ENCODE measurements at places on chromosomes 2 and 18. TPM values are rescaled to one million over a fixed set of nuclear protein-coding genes. Genes with fewer than 3 reads are reported as not detected.

IL1RL1 gene
- total RNA-seq, result 3.5 TPM

MOCOS gene
- total RNA-seq, result 0.91 TPM

CTLA4 gene
- not detected for total RNA-seq

CCDC195 gene
- not detected for total RNA-seq

DNA sequence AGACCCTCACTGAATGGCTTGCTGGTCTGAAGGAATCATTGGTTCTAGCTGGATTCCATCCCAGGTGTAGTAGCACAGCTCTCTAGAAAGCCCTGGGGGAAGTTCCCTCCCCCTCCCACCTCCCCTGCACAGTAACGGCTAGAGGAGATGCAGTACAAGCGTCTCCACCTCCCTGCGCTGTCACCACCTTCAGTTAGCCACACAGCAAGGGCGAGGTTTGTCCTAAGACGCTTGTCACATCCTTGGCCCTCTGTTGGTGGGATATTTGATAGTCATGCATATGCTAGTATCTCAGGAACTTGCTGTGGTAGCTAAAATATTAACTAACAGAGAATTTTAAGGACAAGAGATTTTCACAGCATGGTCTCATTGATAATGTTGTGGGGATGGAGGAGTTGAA lies 19.4 kb downstream of the TRAPPC12 start:
- no peaks in the 10 kb centered on the region for H3K36me3 ChIP-seq
- no peak for DNase-seq
- no peaks in the 10 kb centered on the region for H3K27me3 ChIP-seq
- H3K4me1 ChIP-seq, result peaks cover 7% of the 10 kb centered on the region
- no peak overlapping the region for H3K27ac ChIP-seq
- H3K4me3 ChIP-seq, result no peak overlapping the region

DNA sequence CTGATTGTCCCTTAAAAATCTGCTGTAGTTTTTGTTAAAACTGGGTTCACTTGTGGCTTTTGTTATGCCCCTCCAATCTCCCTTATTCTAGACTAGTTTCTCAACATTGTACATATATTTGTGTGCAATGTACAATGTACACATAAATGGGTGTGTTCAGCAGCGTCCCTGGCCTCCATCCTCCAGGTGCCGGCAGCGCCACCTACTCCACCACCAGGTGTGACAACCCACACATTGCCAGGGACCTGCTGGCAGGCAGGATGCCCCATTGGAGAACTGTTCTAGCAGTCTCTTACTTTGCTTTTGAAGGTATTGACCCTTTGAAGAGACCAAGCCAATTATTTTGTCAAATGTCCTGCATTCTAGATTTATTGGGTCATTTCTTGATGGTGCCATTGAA lies 75.4 kb downstream of the SH3RF3 start:
- peaks cover 25% of the 10 kb centered on the region for H3K4me1 ChIP-seq
- H3K4me3 ChIP-seq, result no peak overlapping the region
- H3K27ac ChIP-seq, result no peak overlapping the region
- no peaks in the 10 kb centered on the region for H3K27me3 ChIP-seq

GRCh38 chr18:67142604-67143003 lies 373.9 kb downstream of the DSEL start:
- H3K4me3 ChIP-seq, result no peak overlapping the region
- no peak overlapping the region for H3K27ac ChIP-seq
- no peaks in the 10 kb centered on the region for H3K27me3 ChIP-seq
- no peaks in the 10 kb centered on the region for H3K36me3 ChIP-seq
- no peak for DNase-seq

DNA sequence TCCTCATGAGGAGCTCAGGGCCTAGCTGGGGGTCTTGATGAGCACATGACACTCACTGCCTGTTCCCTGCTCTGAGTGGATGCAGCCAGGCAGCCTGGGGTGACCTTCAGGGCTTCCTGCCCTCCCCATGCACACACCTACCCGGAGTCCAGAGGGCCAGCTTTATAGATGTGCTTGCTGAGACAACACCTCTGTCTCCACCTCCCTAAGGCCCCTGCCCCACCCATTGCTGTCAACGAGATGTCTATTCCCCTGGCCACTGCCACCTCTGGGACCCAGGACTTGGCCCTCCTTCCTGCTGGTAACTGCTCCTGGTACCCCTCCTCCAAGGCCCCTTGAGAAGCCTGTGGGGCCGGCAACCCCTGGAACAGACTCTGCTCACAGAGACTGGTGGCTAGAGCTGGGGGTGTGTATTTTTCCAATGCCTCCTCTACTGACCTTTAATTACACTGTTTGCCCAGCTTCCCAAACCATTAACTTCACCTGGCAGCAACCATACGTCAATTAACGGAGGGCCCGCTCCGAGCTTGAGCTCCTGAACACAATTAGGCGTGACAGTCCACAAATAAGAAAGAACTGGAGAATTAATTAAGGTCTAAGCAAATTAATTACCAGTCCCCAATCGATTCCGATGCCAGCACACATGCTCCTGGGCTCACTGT lies 66.3 kb downstream of the EMX1 start:
- peaks cover 42% of the 10 kb centered on the region for H3K4me1 ChIP-seq
- H3K4me3 ChIP-seq, result no peak overlapping the region
- peak; percentile 46 for DNase-seq
- H3K27ac ChIP-seq, result peak overlapping the region; percentile 61
- no peaks in the 10 kb centered on the region for H3K27me3 ChIP-seq
- peaks cover 24% of the 10 kb centered on the region for H3K36me3 ChIP-seq

DNA sequence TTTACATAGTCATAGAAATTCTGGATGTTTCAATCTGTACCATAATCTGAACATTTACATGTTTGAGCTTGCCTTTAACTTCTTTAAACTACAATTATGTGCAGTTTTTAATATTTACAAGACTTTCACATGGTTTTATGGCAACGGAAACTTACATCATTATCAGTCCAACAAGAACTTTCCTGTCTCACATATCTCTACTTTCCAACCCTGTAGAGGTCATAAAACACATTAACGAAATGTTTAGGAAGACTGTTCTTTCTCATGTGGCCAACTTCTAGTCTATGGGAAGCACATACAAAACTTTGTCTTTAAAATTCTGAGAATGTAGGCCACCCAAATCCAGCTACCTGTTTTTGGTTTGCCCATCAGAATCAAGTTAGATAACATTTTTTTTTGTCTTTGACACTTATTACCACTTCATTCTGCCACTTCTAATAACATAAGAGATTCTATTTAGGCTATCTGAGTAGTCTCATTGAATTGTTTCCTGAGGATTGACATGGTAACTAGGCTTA lies 693.2 kb downstream of the KCNJ3 start:
- H3K36me3 ChIP-seq, result no peaks in the 10 kb centered on the region
- H3K4me1 ChIP-seq, result no peaks in the 10 kb centered on the region
- DNase-seq, result no peak

GRCh38 chr2:65064728-65065552 lies 8.7 kb downstream of the CEP68 start:
- no peaks in the 10 kb centered on the region for H3K27me3 ChIP-seq
- DNase-seq, result peak; percentile 87
- H3K4me3 ChIP-seq, result peak overlapping the region; percentile 47
- H3K36me3 ChIP-seq, result no peaks in the 10 kb centered on the region
- peaks cover 95% of the 10 kb centered on the region for H3K4me1 ChIP-seq
- H3K27ac ChIP-seq, result peak overlapping the region; percentile 94

GRCh38 chr2:25339211-25339674 lies 2.5 kb downstream of the DNMT3A start:
- H3K36me3 ChIP-seq, result no peaks in the 10 kb centered on the region
- DNase-seq, result no peak
- peak overlapping the region; percentile 80 for H3K4me3 ChIP-seq
- H3K27me3 ChIP-seq, result no peaks in the 10 kb centered on the region
- H3K27ac ChIP-seq, result peak overlapping the region; percentile 82

DNA sequence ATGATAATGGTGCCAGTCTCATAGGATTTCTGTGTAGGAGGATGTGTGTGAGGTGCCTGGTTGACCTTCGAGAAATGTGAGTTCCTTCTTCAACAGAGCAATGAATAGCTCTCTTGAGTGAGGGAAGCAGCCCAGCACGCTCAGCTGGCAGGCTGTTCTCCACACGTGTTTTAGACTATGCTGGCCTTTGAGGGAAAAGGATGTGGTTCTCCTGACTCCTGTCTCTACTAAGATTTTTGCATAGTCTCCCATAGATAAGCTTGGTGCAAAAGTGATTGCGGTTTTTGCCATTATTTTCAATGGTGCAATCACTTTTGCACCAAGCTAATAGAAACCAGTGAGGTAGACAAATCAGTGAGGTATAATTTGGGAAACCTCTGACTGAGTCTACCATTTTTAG lies 284.1 kb downstream of the SLC4A3 start:
- no peak for DNase-seq
- no peaks in the 10 kb centered on the region for H3K27me3 ChIP-seq
- H3K36me3 ChIP-seq, result no peaks in the 10 kb centered on the region
- H3K27ac ChIP-seq, result no peak overlapping the region
- H3K4me3 ChIP-seq, result no peak overlapping the region
- H3K4me1 ChIP-seq, result no peaks in the 10 kb centered on the region

DNA sequence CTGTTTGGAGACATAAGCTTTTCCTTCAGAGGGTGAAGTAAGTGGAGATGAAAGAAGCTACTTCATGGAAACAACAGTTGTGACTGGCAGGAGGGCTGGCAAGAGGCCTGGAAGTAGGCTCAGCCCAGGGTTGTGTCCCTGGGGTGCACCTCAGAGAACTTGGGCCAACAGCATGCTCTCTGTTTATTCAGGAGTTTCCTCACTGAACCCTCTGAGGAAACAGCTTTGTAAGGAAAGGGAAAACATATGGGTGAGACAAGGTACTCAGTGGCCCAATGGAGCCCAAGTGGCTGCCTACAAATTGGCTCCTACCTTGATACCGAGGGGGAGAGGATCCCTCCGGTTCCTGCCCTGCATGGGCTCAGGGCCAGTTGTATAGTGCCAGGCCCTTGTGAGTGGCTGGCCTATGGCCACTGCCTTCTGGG lies 115.5 kb upstream of the ITGA6 start:
- no peak overlapping the region for H3K4me3 ChIP-seq
- H3K27me3 ChIP-seq, result no peaks in the 10 kb centered on the region
- no peak overlapping the region for H3K27ac ChIP-seq
- H3K4me1 ChIP-seq, result no peaks in the 10 kb centered on the region
- DNase-seq, result no peak

- H3K27ac ChIP-seq, result no peak overlapping the region
- H3K4me3 ChIP-seq, result no peak overlapping the region
- no peaks in the 10 kb centered on the region for H3K4me1 ChIP-seq
- DNase-seq, result no peak
These were observed 158.6 kb upstream of the STK17B start for GRCh38 chr2:196329959-196330358.

DNA sequence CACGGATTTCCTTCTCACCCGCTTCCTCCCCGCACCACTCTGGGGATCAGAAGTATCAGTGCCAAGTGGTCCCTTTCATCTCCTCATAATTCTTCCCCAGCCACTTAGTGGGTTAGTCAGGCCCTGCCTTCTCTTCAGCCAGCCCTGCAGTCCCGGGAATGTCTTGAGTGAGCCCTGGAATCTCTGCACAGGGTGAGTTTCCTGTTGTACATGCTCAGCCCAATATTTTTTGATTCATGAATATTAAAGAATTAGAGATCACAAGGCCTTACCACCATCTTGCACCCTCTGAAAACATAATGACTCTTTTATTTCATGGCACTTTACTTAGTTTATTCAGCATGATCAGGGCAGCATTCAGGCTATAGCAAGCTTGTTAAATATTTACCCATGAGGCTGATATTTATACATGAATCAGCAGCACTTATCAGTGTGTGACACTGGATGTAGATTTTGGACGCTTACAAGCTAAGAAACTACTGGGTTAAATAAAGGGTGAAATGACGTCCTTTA lies 159.4 kb upstream of the FOSL2 start:
- DNase-seq, result no peak
- H3K27ac ChIP-seq, result no peak overlapping the region
- H3K4me1 ChIP-seq, result peaks cover 29% of the 10 kb centered on the region
- no peak overlapping the region for H3K4me3 ChIP-seq
- no peaks in the 10 kb centered on the region for H3K36me3 ChIP-seq

GRCh38 chr18:5909125-5909524 lies 13.8 kb upstream of the TMEM200C start:
- no peak overlapping the region for H3K27ac ChIP-seq
- no peak for DNase-seq
- no peaks in the 10 kb centered on the region for H3K36me3 ChIP-seq
- no peaks in the 10 kb centered on the region for H3K4me1 ChIP-seq
- peaks cover 5% of the 10 kb centered on the region for H3K27me3 ChIP-seq

- no peaks in the 10 kb centered on the region for H3K36me3 ChIP-seq
- no peak overlapping the region for H3K4me3 ChIP-seq
- no peak for DNase-seq
- H3K27me3 ChIP-seq, result no peaks in the 10 kb centered on the region
These were observed 78.8 kb downstream of the VWC2L start for GRCh38 chr2:214489702-214490101.

GRCh38 chr18:59748628-59749360 lies 51.6 kb upstream of the CCBE1 start:
- DNase-seq, result no peak
- H3K27me3 ChIP-seq, result no peaks in the 10 kb centered on the region
- no peak overlapping the region for H3K27ac ChIP-seq
- no peak overlapping the region for H3K4me3 ChIP-seq
